ENCODE measurements at places on chromosomes 2 and 18.

GRCh38 chr2:10246831-10247230 lies 55.9 kb upstream of the HPCAL1 start:
- no peak for DNase-seq

GRCh38 chr2:174174741-174175140 lies 73.6 kb downstream of the OLA1 start:
- no peak for DNase-seq

DNA sequence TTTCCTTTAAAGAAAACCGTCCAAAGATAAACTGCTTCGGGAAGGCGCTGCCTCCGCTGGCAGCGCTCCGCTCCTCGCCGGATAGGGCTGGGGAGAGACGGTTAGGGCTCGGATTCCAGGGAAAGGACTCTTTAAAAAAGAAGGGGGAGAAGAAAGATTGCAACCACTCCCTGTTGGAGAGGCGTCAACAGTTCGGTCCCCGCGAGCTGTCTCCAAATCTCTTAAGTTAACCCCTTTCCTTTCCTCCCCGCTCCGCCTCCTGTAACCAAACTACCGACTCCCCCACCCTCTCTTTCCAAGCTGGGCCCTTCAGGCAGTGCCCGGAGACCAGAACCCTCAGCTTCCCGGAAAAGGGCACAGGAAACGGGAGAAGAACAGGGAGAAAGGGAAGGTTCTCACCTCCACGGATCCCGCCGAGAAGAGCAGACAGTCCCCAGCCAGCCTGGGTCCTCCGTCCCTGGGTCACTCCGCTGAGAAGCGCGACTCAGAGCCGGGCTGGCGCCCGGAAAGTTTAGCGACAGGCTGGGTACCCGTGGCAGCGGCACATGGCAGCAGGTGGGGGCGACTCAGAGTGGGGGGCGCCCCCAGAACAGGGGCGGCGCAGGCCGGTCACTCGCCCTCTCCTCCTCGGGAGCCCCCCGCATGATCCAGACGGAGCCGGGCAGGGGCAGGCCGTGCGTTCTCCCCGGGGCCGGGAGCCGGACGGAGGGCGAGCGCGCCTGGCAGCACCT lies 675 bp downstream of the FZD5 start:
- DNase-seq = peak; percentile 26

GRCh38 chr2:70817284-70817954 lies 3.0 kb downstream of the CLEC4F start:
- no peak for DNase-seq

DNA sequence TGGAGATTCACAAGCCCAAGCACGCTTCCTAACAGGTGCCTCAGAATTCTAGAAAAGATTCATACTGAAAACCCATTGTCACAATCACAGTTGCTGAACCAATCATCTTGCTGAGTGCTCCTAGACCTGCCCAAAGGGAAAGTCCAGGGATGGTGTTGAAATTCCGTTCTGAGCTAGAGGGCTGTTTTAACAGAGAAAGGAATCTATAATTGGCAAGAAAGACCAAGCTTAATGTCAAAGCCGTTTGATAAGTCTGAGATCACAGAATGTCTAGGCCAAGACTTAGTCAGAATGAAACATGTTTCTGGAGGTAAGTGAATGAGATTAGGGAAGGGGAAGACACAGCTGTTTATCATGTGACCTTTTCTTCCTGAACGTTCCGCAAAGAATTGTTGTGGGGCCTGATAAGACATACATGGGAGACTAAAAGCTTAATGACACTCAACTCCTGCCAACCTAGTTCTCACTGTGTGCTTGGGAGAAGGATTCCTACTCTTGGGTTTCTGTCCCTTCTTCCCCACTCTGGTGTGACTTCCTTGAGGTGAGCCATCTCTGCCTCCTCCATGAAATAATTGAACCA lies 27.5 kb downstream of the PMAIP1 start:
- DNase-seq = no peak

- DNase-seq = no peak
Measured at GRCh38 chr2:9077691-9078090, 74.2 kb upstream of the MBOAT2 start.

Measured in stimulated activated CD8-positive, alpha-beta memory T cell treated with anti-CD3 and anti-CD28 coated beads, Interleukin-2, amount 100 ng/mL, for 48 hours (primary cell).